ENCODE measurements at places on chromosomes 7 and 10.

GRCh38 chr7:108324053-108325038, 131.9 kb downstream of the NRCAM start:
- DNase-seq = no peak

GRCh38 chr10:127148066-127148932, 48.1 kb downstream of the INSYN2A start:
- peak; percentile 80 for DNase-seq

- no peak for DNase-seq
Measured at GRCh38 chr7:80294346-80294745, 159.7 kb downstream of the GNAI1 start.

- no peak for DNase-seq
Measured at GRCh38 chr10:93871671-93872204, 22.0 kb upstream of the SLC35G1 start.

DNA sequence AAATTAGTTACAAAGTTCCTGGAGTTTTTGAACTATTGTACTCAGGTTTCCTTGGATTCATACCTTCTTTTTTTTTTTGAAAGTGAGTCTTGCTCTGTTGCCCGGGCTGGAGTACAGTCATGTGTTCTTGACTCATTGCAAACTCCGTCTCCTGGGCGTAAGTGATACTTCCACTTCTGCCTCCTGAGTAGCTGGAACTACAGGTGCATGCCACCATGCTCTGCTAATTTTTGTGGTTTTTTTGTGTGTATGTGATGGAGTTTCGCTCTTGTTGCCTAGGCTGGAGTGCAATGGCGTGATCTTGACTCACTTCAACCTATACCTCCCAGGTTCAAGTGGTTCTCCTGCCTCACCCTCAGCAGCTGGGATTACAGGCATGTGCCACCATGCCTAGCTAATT, 22.3 kb downstream of the MCM10 start:
- DNase-seq = no peak

Measured in epithelial cell of proximal tubule (primary cell).